ENCODE measurements at places on chromosomes 5 and 9.
A peak's percentile ranks its signal among the peaks of the same experiment; 100 is the strongest.

GRCh38 chr9:89256642-89257041, 54.4 kb upstream of the CKS2 start:
- DNase-seq = no peak

DNA sequence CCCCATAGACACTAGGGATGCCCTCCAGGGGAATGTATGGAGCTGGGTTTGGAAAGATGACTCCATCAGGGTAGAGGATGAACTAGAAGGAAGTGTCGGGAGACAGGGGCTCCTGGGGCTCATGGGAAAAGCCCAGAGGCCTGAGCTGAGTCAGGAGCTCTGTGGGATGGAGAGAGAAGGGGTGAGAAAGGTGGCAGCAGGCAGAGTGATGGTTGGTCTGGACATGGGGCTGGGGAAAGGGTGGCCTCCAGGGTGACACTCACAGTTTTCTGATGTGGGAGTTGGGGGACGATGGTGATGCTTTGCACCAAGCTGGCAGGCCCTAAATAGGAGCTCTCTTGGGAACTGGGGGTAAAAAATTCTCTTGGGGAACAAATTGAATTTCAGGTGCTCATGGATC, 213.5 kb upstream of the MVB12B start:
- no peak for DNase-seq

DNA sequence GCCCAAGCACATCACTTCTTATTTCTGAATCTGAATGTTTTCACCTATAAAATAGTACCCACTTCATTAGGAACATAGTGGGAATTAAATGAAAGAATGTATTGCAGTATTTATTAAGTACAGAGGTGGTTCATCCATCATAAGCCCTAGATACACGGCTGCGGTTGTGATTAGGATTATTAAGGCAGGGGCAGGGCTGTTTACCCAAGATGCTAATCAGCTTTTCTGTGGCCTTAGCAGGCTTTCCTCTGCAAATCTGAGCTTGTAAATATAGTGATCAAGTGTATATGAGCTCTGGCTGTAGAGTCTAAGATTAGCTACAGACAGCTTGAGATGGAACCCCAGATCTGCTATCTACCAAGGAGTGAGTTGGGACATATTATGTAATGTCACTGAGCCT, 124.1 kb upstream of the ADRA1B start:
- no peak for DNase-seq

- DNase-seq = no peak
Observed at GRCh38 chr5:96066386-96066719, 104.7 kb upstream of the ELL2 start.

DNA sequence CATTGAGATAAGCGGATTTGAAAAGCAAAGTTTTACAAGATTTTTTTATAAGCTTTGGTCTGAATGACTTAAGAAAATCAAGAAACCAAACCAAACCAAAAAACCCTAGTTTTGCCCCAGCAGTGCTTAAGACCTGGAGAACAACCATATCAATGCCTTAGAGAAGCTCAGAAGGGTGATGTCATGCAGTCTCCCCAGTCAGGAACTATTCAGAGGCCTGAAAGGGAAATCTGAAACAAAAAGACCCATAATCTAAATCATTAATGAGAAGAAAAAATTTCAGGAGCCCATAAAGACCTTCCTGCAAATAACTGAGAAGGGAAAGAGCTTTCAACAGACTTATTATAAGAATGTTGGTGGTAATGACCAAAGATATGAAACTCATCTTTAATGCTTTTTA, 280.1 kb downstream of the MARCHF11 start:
- DNase-seq = no peak

GRCh38 chr9:83937861-83938455, 16.7 kb upstream of the KIF27 start:
- peak; percentile 79 for DNase-seq

DNA sequence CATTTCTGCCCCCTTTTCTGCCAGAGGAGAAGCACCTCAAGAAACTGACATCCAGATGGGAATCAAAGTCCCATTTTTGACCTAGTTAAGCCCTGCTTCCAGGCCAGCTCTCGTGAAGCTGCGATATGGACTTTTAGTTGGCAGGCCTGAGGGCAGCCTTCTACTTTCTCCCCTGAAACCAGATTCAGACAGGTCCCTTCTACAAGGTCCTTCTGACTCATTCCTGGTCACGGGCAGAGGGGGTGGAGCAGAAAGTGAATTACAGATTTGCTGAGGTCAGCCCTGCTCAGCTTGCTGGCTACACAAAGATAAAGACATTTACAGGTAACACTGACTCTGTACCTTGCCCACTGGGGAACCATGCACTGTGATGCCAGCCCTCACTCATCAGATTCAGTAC, 52.8 kb upstream of the TUT7 start:
- peak; percentile 19 for DNase-seq

- DNase-seq = no peak
Observed at GRCh38 chr5:102700120-102700831, 54.8 kb upstream of the PAM start.

GRCh38 chr9:7542693-7543092, 256.9 kb downstream of the DMAC1 start:
- no peak for DNase-seq

DNA sequence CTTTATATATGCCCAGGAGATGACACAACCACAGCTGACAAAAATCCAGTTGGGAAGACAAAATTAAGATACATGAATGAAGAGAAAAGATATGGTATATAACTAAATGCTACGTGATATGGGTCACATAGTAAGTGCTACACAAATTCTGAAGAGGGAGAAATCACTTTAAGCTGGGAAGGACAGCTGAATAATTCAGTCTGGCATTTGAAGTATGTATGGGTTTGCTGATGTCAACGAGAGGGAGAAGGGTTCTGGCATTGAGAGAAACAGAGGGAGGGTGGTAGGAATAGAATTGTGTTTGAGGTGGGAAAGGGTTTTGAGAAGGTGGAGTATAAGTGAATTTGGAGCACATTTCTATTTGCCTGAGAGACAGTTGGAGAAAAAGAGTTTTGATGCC, 6.7 kb upstream of the SLIT3 start:
- DNase-seq = no peak

DNA sequence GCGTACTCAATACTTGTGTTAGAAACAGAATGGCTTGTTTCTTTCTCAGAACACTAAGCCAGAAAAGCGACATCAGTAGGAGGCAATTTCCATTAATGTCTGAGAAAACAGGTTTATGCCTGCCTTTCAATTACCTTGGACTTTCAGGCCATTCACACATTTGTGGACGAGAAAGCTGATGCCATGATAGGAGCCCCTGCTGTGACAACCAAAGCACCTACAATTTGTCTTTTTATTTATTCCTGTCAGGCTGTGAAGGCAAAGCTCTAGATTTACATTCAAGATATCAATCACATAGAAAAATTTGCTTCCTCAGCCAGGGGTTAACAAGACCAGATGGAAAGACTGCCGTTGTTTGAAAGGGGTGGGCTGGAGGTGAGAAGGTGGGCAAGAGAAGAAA, 76.2 kb downstream of the C7 start:
- no peak for DNase-seq

DNA sequence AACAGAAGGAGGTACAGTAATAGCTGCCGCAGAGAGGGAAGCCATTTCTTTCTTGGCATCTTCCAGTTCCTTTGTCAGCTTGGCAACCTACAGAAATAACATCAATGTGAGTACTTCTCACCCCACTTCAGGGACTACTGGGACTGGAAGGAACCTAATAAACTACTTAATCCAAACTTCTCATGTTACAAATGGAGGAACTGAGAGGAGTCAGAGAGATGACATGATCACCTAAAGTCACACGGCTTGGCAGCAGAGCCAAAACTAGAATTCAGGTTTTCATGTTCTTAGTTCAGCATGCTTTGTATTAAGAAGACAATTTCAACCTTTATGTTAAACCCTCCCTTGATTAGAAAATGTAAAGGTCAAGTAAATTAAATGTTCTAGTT, 44.7 kb downstream of the DIAPH1 start:
- no peak for DNase-seq

DNA sequence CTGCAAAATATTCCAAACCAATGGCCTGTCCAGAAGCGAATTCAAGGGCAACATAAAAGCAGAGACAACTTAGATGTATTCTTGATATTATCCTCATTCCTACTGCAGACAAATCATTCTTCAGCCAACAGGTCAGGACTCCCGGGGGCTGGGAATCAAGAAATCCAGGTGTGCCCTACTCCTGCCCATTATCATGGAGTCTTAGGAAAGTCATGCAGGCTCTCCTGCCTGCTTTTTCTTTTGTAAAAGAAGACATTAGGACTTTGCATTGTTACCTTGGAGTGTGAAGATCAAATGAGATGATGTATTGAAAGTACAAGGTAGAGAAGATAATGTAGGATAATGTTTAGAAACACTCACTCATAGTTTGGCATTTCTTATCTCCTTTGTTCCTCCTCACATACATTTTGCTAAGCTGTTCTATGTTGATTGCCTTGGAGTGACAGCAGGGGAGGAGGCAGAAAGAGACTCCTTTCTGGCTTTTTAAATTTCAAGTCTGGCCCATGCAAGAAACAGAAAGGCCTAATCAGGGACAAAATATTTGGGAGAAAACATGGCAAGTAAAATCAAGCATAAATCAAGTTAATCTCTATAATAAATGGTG, 113.8 kb downstream of the SV2C start:
- DNase-seq = no peak

GRCh38 chr5:150255659-150256409, 33.7 kb downstream of the CAMK2A start:
- no peak for DNase-seq

GRCh38 chr5:98064118-98064685, 709.3 kb upstream of the RGMB start:
- DNase-seq = no peak

DNA sequence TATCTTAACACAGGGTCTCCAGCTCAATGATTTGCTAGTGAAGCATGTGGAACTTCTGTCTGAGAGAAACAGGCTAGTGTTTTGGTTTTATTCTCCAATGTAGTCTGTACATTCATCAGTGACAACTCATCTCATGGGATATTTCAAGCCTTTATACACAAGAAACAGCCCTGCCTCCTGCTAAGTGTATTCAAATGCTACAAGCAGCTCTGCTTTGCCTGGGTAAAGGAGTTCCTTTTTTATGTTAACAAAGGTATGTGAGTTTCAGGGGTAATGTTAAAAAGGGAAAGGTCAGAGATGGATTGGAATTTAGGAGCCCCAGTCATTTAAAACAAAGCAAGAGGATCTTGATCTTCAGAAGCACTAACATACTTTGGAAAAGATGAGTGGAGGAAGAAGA, 498.7 kb downstream of the ISL1 start:
- DNase-seq = no peak

GRCh38 chr5:114393159-114393558, 31.3 kb downstream of the KCNN2 start:
- no peak for DNase-seq

DNA sequence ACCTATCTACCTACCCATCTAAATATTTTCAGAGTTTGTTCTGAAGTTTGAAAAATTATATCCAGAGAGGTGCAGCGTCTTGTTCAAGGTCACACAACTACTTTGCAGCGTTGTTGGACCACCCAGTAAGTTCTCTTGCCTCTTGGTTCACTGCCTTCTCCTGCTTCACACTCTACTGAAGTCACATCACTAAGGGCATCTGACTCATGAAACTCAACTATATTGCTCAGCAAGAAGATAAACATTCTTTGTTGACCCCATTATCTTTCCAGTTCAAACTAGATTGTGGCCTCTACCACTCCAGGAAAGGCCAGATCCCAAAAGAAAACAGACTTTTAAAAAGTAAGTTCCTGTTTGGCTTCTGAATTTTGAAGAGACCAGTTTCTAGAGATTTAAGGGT, 326.9 kb downstream of the SLIT3 start:
- DNase-seq = no peak

- no peak for DNase-seq
Observed at GRCh38 chr9:76454311-76454710, 4.7 kb upstream of the GCNT1 start.

DNA sequence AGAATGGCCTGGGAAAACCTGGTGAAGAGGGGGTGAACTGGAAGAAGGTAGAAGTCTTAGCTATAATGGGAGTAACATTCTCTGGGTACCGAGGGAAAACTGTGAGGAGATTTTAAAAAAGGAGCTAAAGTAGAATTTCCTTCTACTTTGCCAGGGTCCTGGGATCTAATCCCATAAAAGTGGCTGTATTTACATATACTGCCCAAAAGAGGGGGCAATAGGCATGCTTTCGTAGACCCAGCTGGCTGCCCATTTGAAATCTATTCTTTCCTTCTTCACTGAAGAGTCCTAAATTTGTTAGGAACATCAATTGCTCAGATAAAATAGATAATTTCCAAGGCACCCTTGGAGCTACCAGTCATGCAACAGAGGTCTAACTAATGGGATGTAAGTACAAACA, 159.2 kb downstream of the CDC42SE2 start:
- no peak for DNase-seq

- DNase-seq = peak; percentile 8
Observed at GRCh38 chr5:120655828-120656435, 191.8 kb downstream of the PRR16 start.

DNA sequence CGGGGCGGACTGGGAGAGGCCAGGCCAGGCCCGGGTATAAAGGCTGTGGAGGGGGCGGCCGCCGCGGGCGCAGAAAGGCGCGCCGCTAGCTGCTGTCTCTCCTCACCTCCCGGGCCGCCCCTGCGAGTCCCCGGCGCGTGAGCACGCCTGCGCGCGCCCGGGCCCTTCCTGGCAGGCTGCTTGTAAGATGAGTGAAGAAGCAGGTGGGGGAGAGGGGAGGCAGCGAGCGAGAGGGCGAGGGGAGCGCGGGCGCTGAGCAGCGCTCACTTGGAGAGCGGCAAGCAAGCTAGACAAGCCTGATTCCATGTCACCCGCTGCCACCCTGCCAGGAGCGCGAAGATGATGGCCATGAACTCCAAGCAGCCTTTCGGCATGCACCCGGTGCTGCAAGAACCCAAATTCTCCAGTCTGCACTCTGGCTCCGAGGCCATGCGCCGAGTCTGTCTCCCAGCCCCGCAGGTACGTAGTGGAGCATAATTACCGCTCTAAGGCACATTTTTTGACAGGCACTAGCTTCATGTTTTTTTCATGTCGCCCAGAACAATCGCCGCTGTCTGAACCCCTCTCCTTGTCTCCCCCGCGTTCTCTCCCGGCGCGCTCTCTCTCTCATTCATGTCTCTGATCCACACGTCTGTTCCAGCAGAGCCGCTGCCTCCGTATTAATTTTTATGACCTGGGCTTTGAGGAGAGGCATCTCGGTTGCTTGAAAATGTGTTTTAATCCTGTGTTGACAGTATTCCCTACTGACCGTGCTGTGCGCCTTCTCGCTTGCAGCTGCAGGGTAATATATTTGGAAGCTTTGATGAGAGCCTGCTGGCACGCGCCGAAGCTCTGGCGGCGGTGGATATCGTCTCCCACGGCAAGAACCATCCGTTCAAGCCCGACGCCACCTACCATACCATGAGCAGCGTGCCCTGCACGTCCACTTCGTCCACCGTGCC, at the start of gene POU4F3:
TSS of gene POU4F3 (plus strand) at position 66 of the 941 bp plus-strand sequence. CDS start at position 340, 274 bp downstream.
- DNase-seq = no peak

- DNase-seq = peak; percentile 83
Observed at GRCh38 chr5:132437604-132438266, 52.8 kb downstream of the IRF1 start.

All from activated CD4-positive, alpha-beta T cell treated with anti-CD3 and anti-CD28 coated beads, Interleukin-2, Interleukin-6, amounts not matched to agents 100 ng/mL and 50 ng/mL, durations not matched to agents 16 hours and 8 hours (primary cell).